Activated naive CD8-positive, alpha-beta T cell treated with anti-CD3 and anti-CD28 coated beads for 36 hours (primary cell): ENCODE measurements at places on chromosomes 2 and 18. TPM values are rescaled to one million over a fixed set of nuclear protein-coding genes. Genes with fewer than 3 reads are reported as not detected.

GRCh38 chr2:102553601-102554000 is 65.8 kb upstream of the SLC9A2 start:
- no peak overlapping the region for H3K4me3 ChIP-seq
- H3K4me1 ChIP-seq, result no peaks in the 10 kb centered on the region
- H3K27ac ChIP-seq, result no peak overlapping the region
- H3K27me3 ChIP-seq, result no peaks in the 10 kb centered on the region

CRACDL gene
- total RNA-seq, result 0.33 TPM

DNA sequence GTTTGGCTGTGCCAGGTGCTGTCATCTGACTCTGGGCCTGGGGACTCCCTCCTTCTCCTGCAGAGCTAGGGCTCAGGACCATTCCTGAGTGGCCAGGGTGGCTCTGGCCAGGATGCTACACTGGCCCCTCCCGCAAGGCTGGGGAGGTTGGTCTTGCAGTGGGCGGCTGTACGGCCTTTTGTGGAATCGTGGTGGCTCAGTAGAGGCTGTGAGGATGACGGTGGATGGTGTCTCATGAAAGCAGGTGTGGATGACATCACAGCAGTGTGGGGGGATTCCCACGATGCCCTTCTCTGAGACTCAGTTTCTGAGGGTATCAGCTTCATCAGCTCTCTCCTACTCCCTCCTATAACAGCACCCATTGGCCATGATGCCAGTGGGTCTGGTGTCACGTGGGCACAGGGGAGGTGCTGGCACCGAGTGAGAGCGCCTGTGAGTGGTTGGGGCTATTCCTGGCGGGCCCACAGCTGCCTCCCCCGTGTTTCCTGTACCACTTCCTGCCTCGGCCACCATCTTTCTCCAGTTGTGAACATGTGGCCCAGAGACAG is 144.2 kb upstream of the HDAC4 start:
- H3K4me1 ChIP-seq, result peaks cover 44% of the 10 kb centered on the region
- H3K4me3 ChIP-seq, result peak overlapping the region; percentile 18
- H3K27ac ChIP-seq, result peak overlapping the region; percentile 78
- DNase-seq, result peak; percentile 77
- peaks cover 10% of the 10 kb centered on the region for H3K36me3 ChIP-seq

- DNase-seq, result no peak
- H3K36me3 ChIP-seq, result peaks cover 28% of the 10 kb centered on the region
- no peaks in the 10 kb centered on the region for H3K27me3 ChIP-seq
- no peak overlapping the region for H3K4me3 ChIP-seq
Observed at GRCh38 chr2:11786191-11786590, 39.8 kb downstream of the LPIN1 start.

GRCh38 chr2:197024206-197024605 is 97.7 kb upstream of the PGAP1 start:
- no peaks in the 10 kb centered on the region for H3K27me3 ChIP-seq
- H3K4me1 ChIP-seq, result peaks cover 5% of the 10 kb centered on the region
- H3K36me3 ChIP-seq, result peaks cover 67% of the 10 kb centered on the region
- no peak overlapping the region for H3K27ac ChIP-seq

DNA sequence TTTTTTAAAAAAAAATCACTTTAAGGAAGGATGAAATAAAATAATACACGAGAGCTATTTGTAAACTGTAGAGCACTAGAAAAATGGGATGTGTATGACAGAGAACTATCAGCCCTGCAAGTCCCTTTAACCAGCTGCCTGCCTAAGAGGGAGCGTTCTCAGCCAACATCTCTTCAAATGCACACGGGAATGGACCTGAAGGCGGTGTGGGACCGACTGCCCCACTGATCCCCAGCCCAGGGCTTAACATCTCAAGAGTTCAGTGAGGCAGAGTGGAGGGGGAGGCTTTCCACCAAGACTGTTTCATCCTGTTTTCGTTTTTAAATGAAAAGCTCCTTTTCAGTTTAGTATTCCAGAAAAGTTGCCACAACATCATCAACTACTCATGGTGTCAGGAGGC is 2.2 kb downstream of the INPP4A start:
- no peaks in the 10 kb centered on the region for H3K27me3 ChIP-seq
- H3K27ac ChIP-seq, result peak overlapping the region; percentile 88
- no peak for DNase-seq
- peak overlapping the region; percentile 90 for H3K4me3 ChIP-seq
